ENCODE measurements at places on chromosomes 12 and 14. TPM values are rescaled to one million over a fixed set of nuclear protein-coding genes. Genes with fewer than 3 reads are reported as not detected.

The B4GALNT3 gene
- total RNA-seq: 20.6 TPM

The GLT8D2 gene
- 10.5 TPM for total RNA-seq

The PLEK2 gene
- total RNA-seq: 2.3 TPM

The ANO4 gene
- 0.74 TPM for total RNA-seq

The LGR5 gene
- 1.2 TPM for total RNA-seq

The SRRM4 gene
- total RNA-seq: not detected

The GPRC5D gene
- not detected for total RNA-seq

The CDCA3 gene
- total RNA-seq: 2.9 TPM

All from lower lobe of right lung (tissue), 2 donors.